Stimulated activated CD8-positive, alpha-beta memory T cell treated with anti-CD3 and anti-CD28 coated beads, Interleukin-2, amount 100 ng/mL, for 1 hour (primary cell): ENCODE measurements at places on chromosomes 7 and 10.

DNA sequence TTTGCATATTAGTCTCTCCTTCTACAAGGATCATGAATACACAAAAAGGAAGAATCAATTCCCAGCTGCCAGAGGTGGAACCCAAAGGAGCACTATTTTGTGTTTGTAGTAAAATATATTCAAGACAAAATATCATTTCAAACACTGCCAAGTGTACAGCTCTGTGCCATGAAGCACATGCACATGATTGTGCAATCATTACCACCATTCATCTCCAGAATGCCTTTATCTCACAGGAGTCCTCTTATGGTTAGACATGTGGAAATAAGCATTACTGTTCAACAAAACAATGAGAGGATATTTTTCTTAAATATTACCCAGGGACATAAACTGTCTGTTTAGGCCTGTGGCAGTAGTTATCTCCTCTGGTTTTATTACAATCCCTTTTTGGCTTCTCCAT is 151.4 kb upstream of the PPP1R3A start:
- no peak for DNase-seq

DNA sequence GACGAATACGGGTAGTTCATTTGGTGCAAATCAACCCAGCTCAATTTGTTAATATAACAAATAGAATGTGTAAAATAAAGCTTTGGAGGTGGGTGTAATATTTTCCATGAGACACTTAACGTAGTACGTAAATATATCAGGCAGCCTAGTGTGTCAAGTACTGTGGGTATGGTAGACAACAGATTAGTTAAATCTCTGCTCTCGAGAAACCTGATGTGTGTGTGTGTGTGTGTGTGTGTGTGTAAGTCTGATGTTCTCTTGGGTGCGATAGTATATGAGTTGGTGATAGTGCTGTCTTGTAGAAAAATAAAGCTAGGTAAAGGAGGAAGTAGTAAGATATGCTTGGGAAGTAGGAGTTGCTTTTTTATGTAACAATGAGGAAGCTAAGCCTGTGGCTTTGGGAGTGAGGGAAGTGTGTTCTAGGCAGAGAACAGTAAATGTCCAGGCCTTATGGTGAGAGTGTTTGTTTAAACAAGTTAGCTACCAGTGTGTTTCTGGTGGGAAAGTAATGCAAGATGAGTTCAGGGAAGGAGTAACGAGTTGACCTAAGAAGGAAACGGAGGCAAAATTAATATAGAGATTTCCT is 26.1 kb downstream of the WAC start:
- DNase-seq, result no peak

- no peak for DNase-seq
Observed at GRCh38 chr7:93402944-93403343, 170.8 kb downstream of the VPS50 start.

DNA sequence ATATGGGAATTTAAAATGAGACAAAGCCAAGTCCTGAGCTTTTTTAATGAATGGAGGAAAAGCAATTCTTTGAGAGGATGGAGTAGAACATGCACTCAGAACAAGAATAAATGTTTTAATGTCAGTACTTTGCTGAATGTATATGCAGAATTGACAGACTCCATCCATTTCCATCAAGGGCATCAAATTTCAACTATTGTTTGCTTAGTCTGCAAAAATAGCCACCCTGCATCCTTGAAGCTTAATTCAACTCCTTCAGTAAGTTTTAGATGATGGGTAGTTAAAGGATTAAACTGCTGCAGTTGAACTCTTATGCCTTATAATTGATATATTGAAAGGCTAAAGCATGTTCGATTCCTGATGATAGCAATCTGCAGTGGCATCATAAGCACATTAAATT is 99.7 kb upstream of the IFRD1 start:
- no peak for DNase-seq

DNA sequence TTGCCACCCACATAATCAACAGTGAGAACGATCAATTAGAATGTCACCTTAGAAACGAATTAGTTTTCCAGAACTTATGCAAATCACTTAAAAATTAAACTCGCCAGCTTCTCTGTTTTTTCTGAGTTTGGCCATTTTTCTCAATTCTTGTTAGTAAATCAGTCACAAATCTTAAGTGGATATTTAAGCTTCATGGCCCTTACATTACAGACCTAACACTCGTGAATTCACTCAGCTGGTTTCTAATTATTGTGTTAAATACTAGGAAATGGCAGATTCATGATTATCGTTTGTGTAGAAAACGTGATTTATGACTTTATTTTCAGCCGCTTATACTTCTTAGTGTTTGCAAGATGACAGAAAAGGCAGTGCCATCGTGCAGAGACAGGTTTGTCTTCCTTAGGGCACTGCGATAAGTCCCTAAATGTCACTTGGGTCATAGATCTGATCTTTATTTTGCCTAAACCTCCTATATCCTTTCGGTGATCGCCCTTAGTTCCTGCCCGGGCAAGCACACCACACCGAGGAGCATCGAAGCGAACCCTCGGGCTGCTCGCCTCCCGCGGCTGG is 587 bp upstream of the CELF2 start:
- DNase-seq, result no peak

GRCh38 chr10:102086196-102086595 is 21.0 kb downstream of the HPS6 start:
- no peak for DNase-seq

DNA sequence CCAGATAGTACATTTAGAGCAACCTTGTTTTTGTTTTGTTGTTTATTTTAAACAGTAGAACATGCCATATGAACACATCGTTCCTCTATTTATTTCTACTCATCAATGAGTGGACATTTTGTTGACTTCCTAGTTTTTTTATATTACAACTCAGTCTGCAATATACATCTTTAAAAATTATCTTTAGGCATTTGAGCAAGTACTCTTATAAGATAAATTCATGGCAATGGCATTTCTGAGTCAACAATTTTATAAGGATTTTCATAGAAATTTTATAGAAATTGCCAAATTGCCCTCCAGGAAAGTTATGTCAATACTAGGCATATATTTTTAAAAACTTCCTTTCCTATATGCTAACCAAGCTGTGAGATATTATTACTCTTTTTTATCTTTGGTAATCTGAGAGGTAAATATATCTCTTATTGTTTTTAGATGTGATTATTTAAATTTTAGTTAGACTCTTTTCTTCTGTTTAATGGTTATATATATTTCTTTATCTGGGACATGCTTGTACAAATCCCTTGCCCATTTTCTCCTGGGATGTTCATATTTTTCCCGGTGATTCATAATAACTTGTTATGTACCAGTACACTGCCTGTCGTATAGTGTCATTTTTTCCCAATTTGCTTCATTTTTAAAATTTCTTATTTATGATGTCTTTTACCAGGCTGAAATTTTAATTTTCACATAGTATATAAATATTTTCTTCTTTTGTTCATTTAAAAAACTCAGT is 50.5 kb downstream of the FZD1 start:
- no peak for DNase-seq

GRCh38 chr7:132697003-132697402 is 120.7 kb upstream of the PLXNA4 start:
- DNase-seq, result no peak

GRCh38 chr10:113865901-113866300 is 11.4 kb downstream of the NHLRC2 start:
- DNase-seq, result no peak

GRCh38 chr10:86329896-86330680 is 36.5 kb downstream of the GRID1 start:
- DNase-seq, result no peak
